ENCODE measurements at places on chromosomes 7 and 10. TPM values are rescaled to one million over a fixed set of nuclear protein-coding genes. Genes with fewer than 3 reads are reported as not detected.

- no peak for DNase-seq
Observed at GRCh38 chr10:56319386-56319785, 41.7 kb downstream of the ZWINT start.

DNA sequence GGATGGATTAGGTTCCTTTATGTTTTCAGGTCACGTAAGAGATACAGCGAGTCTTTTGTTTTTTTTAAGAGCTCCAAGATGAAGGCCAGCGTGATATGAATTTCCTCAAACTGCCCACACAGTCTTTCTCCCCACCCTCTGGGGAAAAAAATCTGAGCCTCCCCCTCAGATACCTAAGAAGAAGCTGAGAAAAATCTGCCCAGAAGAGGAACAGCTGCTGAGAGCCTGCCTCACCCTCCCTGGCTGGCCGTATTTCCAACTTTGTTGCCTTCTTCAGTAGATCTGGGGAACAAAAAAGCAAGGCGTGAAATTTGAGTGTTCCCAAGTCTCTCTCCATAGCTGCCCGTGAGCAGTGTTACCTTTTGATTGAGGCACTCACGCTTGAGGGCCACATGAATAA is 208.1 kb downstream of the KIAA1217 start:
- no peak for DNase-seq

DNA sequence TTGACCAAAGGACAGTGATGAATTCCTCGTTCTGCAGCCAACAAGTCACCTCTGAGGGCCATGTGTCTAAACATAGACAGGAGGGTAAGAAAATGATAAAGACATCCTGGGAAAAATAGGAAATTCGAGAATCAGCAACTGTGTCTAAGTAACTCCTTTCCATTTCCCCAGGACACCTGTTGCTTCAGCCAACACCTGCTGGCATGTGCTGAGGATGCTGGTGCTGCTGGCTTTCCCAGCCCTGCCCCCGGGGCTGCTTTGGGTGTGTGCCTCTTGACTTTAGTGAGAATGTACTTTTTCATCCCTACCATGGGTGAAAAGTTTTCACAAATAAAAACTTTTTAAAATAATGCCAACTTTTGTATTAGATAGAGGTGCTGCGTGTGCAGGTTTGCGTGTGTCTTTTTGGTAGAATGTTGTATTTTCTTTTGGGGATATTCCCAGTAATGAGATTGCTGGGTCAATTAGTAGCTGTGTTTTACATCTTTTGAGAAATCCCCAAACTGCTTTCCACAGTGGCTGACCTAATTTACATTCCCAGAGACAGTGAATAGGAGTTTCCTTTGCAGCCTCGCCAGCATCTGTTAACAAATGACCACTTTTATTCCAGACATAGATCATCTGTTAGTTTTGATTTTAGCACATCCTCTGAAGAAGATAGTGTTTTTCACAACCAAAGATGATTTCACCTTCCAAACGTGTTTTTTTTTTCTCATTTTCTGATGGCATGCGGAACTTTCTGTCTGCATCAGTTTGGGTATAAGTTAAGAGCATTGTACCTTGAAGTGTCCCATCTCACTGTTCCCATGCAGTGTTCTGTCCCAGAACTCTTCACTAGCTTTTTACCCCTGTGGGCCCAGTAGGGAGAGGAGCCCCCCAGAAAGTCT is 104.2 kb upstream of the ACBD5 start:
- no peak for DNase-seq

- DNase-seq, result no peak
Observed at GRCh38 chr10:75532253-75532924, 101.0 kb downstream of the LRMDA start.

GRCh38 chr7:16345979-16346958 is 75.1 kb downstream of the CRPPA start:
- DNase-seq, result no peak

- DNase-seq, result no peak
Observed at GRCh38 chr7:6268907-6269306, 3.5 kb downstream of the CYTH3 start.

The THSD7A gene
- total RNA-seq, result 0.02 TPM

The OR13A1 gene
- not detected for total RNA-seq
